ENCODE measurements at places on chromosomes 6 and 20. TPM values are rescaled to one million over a fixed set of nuclear protein-coding genes. Genes with fewer than 3 reads are reported as not detected.

Gene ARFGEF2
- 7.7 TPM for polyA plus RNA-seq

Gene IL20RA
- polyA plus RNA-seq = not detected

Gene FNDC11
- 0.18 TPM for polyA plus RNA-seq

Gene ADGRB3
- not detected for polyA plus RNA-seq

Gene CRISP2
- polyA plus RNA-seq = not detected

Gene SLC22A2
- not detected for polyA plus RNA-seq

Gene ERVFRD-1
- polyA plus RNA-seq = not detected

Gene ARMC12
- not detected for polyA plus RNA-seq

Gene MEI4
- polyA plus RNA-seq = not detected

Gene PSORS1C2
- not detected for polyA plus RNA-seq

Gene SYTL3
- polyA plus RNA-seq = 15.5 TPM

Gene MOXD1
- polyA plus RNA-seq = not detected

Gene COL20A1
- polyA plus RNA-seq = not detected

Gene FBXL4
- polyA plus RNA-seq = 10.9 TPM

Gene TIAM2
- 1.3 TPM for polyA plus RNA-seq

Gene BHLHE23
- not detected for polyA plus RNA-seq

Gene ADAT2
- 1.7 TPM for polyA plus RNA-seq

Gene RCAN2
- polyA plus RNA-seq = 0.14 TPM

Gene RWDD2A
- 3.5 TPM for polyA plus RNA-seq

Gene FOXA2
- not detected for polyA plus RNA-seq

Gene ECHDC1
- 56.6 TPM for polyA plus RNA-seq

Gene DIDO1
- polyA plus RNA-seq = 30.9 TPM

Gene SLC32A1
- not detected for polyA plus RNA-seq

Gene NKAIN2
- not detected for polyA plus RNA-seq

Gene VIP
- not detected for polyA plus RNA-seq

Gene ENPP1
- polyA plus RNA-seq = 0.13 TPM

Gene OR2H2
- polyA plus RNA-seq = not detected

Gene GJA1
- not detected for polyA plus RNA-seq

Gene MAS1
- not detected for polyA plus RNA-seq

Gene SLC22A7
- polyA plus RNA-seq = not detected

Gene GPR6
- polyA plus RNA-seq = not detected

Gene PDYN
- polyA plus RNA-seq = not detected

Gene CENPW
- 3.3 TPM for polyA plus RNA-seq

Gene GSTA2
- polyA plus RNA-seq = not detected

Gene TBX18
- polyA plus RNA-seq = not detected

Measured in CD4-positive, CD25-positive, alpha-beta regulatory T cell (primary cell).